ENCODE measurements at places on chromosomes 11 and 22.

GRCh38 chr11:12206529-12206928 lies 96.1 kb downstream of the MICAL2 start:
- DNase-seq, result no peak

- no peak for DNase-seq
These were observed 32.1 kb upstream of the BAIAP2L2 start for GRCh38 chr22:38142606-38143005.

DNA sequence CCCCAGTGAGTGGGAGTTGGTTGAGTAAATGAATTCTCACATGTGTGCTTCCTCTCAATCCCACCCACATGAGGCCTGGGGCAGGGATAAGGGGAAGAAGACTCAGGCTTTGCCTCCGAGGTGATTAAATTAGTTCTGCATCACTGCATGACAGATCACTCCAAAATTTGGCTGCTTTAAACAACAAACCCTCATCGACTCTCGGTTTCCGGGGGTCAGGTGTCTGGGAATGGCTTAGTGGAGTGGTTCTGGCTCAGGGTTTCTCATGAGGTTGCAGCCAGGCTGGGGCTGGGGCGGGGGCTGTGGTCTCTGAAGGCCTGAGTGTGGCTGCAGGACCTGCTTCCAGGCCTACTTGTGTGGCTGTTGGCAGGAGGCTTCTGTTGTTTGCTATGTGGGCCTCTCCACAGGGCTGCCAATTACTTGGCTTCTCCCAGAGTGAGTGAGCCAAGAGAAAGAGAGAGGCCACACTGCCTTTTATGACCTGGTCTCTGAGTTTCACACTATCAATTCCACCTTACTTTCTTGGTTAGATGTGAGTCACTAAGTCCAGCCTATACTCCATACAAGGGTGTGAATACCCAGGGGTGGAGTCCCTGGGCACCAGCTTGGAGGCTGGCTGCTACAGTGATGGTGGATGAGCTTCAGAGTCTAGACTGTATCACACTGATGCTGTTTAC lies 15.9 kb downstream of the MOGAT2 start:
- DNase-seq, result no peak

GRCh38 chr11:70839851-70840250 lies 412.5 kb downstream of the SHANK2 start:
- DNase-seq, result no peak

DNA sequence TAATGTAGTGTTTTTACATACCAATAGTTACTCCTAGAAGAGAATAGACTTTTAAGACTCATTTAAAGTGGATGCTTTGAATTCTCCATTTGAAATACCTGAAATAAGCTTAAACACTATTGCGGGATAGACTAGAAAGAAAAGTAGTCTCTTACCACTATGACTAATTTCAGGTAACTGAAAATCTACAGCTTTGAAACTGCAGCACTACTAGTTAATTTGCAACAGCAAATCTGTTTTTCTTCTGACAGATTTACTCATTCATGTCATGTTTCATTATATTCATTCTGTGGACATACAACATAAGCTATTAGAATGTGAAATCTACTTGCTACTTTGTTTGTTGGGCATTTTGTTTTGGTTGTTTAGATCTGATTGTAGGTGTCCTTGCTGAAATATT lies 153.6 kb downstream of the MAML2 start:
- DNase-seq, result no peak

GRCh38 chr11:99015634-99016454 lies 4.9 kb upstream of the CNTN5 start:
- no peak for DNase-seq

GRCh38 chr11:111770581-111771134 lies 4.5 kb upstream of the PPP2R1B start:
- no peak for DNase-seq

DNA sequence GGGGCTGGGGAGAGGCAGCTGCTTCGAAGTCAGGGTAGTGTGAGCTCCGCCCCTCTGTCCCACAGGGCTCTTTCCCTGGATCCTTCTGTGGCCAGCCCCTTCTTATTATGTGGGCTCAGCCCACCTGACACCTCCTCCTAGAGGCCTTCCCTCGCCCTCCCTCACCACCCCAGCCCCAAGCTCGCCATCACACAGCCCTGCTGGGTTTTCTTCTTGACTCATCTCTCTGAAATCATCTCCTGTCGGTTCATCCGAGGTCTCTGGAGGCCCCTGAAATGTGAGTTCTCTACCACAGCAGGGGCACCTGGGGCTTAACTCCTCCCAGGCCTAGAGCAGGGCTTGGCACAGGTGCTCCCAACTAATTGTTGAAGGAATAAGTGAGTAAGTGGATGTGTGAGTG lies 65.2 kb downstream of the CACNA1I start:
- no peak for DNase-seq

DNA sequence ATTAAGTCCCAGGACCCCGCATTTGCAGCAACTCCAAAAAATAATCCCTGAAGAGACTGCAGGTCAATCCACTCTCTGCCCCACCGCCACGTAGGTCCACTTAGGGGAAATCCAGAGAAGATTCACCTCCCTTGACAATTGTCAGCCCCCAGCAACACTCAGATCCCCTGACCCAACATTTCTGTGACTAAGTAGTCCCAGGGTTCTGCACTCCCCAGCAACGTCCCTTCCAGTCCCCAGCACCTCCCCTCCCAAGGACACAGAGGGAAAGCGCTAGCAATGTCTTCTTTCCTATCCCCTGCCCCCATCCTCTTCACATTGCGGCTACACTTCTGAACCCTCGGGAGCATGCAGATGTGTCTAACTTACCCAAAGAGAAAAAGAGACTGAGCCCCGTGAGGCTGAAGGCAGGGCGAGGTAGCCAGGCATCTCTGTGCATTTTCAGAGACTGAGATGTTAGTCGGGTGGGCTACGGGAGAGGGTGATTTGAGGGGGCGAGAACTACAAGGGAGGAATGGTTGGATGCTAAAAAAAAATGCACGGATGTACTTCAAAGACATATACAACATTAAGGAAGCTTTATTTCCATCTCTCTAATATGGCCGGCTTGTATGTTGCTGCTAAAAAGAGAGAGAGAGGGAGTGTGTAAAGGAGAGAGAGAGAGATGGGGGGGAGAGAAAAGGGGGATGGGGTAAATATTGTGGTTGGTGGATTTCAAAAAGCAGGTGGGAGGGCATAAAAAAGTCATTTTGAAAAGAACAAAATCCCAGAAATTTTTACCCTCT lies at the start of gene SCN2B:
Gene SCN2B, minus strand, starts transcription at position 647 of the 785 bp plus-strand sequence. Its CDS starts 208 bp downstream, at position 439.
- peak; percentile 31 for DNase-seq

GRCh38 chr11:75780888-75781287 lies 12.3 kb downstream of the DGAT2 start:
- no peak for DNase-seq

GRCh38 chr11:112226831-112227401 lies 688 bp downstream of the PTS start:
- DNase-seq, result no peak

- no peak for DNase-seq
These were observed 978.7 kb downstream of the DLG2 start for GRCh38 chr11:84648471-84648870.

DNA sequence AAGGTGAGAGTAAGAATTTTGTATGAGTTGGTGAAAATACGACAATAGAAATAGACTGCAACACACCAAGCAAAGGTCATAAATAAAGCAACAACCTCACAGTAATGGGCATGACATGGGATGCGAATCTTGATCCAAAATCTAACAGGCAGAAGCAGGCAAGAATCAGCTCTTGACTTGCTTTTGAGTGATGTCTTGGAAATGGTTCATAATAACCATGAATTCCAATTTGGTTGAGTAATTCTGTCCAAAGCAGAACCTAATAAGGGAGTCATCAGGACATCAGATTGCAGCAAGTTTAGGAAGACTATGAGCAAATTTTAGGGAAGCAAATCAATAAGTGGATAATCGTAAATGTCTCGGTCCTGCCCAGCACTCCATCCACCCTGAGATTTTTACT lies 224.0 kb upstream of the ISX start:
- DNase-seq, result no peak

GRCh38 chr22:43881091-43882061 lies 10.4 kb downstream of the PNPLA5 start:
- no peak for DNase-seq

DNA sequence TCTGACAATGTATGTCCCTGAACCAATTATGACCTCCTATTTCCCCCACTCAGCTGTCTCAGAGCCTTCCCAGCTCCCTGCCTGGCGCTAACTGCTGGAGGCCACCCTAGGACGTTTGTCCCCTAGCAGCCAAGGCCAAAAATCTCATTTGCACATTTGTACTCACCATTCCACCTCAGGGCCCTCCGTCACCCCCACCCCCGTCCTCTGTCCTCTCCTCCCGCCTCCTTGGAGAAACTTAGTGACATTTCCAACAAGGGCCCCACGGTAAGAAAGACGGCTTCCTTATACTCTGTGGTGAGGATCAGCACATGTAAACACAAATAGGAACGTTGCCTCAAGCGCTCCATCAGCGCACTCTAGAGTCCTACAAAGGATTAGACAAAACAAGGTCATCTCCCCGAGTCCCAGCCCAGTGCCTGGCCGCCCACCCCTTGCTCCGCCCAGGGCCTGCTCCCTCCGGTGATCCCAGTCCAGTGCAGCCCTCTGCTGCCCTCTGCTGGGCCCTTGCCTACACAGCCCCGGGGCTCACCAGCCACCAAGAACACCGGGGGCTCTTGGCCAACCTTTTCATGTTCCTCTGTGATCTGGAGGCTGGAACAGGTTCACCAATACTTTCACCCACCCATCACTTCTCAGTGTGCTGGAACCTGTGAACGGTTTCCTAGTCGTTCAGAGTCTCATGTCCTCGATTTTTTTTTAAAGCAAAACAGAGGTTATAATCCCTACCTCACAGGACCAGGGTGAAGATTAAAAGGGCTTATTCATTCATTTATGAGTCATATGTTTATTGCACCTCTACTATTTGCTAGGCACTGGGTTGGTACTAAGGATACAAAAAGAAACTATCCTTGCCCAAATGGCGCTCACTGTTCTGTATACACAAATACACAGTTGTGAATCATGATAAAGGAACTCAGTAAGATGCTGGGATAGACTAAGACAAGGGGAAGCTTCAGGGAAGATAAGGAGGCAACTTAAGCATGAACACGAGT lies 15.3 kb upstream of the CTR9 start:
- peak; percentile 93 for DNase-seq

- DNase-seq, result no peak
These were observed 364.9 kb downstream of the FAT3 start for GRCh38 chr11:92589512-92589911.

GRCh38 chr22:20584029-20584871 lies 76.8 kb downstream of the MED15 start:
- no peak for DNase-seq

- DNase-seq, result no peak
These were observed 207.0 kb downstream of the DDX10 start for GRCh38 chr11:108871867-108872266.

GRCh38 chr22:19290400-19291217 lies 910 bp downstream of the CLTCL1 start:
- no peak for DNase-seq

DNA sequence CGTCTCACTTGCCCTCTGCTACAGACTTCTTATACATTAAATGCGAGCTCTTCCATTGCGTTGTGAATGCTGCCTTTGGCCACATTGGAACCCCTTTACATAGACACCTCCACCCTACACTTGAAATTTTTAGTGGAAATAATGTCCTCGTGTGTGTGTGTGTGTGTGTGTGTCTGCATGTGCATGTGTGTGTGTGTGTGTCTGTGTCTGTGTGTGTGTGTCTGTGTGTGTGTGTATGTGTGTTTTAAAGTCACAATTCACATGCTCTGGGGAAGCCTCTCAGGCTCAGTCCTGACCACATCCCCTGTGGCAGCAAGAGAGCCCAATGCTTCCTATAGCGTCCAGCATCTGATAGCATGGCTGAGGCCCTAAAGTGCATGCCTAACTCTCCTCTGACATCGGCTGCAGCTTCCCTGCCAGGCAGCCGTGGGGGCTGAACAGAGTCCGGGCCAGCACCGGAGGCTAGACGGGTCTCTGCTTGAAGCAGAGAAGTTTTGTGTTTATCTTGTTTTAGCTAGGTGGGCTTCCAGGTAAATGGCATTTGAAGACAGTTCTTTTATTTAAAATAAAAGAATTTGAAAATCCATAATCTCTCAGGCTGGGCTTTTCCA lies 64.5 kb upstream of the EMID1 start:
- DNase-seq, result no peak

- DNase-seq, result peak; percentile 43
These were observed 1.3 kb upstream of the BDNF start for GRCh38 chr11:27701355-27702105.

DNA sequence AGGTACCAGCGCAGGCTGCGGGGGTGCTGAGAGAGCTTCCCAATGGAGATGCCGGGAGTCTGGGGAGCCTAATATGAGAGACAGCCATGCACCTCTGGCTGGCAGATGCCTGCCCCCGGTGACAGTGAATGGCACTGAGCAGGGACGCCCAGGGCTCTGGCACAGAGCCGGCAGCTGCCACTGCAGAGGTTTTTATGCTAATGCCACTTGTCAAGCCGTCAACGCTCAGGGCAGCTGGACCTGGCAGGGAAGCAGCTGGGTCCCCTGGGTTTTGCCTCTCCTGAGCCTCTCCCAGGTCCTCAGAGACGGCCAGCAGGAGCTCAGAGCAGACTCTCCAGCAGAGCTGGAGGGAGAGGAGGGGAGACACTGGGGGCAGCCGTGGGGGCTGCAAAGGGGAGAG lies 573.6 kb downstream of the BUD13 start:
- DNase-seq, result no peak

DNA sequence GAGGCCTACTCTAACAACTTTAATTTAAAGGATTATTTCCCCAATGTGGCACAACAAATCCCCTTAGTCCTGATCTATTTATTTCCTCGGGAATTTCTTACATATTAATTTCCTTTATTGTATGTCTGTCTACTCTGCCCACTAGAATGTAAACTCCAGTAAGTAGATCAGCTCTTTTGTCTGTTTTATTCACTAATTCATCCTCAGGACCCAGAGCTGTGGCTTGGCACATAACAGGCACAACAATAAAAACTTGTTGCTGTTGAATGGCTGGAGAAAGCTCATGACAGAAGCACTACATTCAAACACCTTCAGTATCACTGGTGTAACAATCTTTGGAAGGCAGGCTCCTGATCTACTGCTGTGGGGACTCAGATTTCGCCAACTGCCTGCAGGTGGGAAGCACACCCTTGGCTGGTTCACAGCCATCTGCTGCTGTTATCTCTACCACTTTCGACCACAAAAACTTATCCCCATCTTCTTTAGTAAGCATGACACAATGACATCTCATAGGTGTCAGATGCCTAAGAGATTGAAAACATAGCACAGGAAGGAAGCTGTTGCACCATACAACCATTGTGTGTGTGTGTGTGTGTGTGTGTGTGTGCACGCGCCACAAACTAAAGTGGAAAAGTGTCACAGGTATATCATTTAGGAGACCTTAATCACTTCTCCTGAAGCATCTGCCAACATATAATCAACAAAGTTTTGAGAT lies 11.9 kb downstream of the HIRA start:
- no peak for DNase-seq

DNA sequence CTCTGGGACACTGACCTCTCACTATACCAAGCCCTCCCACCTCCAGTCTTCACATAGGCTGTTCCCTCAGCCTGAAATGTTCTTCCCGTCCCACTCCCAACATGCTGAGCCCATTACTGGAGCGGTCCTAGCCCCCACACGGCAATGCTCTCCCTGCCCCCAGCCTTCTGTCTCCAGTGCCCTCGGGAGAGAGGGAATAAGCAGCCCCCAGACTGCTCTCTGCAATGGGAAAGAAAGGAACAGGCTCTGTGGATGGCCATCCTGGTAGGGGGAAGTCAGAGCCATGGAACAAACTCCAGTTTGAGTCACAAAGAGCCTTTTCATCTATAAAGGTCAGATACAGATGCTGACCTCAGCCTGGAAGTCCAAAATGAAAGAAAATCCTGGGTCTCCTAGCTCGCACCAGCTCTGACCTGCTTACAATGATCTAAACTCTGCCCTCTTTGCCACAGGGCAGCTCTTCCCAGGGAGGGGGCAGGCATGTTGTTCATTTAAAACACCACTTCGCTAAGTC lies 62.6 kb downstream of the FLRT1 start:
- no peak for DNase-seq

Measured in amygdala (tissue), 56 donors.